ENCODE measurements at places on chromosomes 2 and 18.

DNA sequence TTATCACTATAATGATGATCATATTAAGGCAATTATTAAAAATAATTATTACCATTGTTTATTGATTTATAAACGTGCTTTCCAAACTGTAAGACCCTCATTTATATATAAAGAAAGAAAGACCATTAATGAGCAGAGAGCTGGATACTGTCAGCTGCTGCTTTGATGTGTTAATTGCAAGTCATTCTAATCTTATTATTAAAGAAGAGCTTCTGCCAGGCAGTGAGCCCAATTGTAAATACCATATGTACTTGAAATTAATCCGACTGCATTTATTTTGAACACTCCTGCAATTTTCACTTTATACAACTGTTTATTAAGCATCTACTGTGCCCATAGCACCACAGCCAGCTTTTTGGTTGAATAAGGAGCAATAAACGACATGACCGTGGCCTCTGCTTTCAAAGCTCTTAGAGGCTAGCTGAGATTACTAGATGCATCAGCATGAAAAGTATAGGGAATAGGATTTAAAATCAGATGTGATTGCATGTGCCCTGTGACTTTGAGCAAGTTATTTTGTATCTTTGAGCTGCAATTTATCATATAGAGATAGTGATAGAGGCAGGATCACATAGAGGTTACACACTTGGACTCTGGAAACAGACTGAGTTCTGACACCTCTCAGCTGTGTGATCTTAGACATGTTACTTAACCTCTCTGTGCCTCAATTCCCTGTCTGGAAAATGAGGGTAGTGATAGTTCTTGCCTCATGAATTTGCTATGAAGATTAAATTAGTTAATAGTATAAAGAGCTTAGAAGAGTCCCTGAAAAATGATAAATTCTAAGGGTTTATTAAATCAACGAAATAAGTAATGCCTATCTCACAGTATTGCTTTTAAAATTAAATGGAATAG lies 83.4 kb downstream of the MYCN start:
- no peak for DNase-seq

DNA sequence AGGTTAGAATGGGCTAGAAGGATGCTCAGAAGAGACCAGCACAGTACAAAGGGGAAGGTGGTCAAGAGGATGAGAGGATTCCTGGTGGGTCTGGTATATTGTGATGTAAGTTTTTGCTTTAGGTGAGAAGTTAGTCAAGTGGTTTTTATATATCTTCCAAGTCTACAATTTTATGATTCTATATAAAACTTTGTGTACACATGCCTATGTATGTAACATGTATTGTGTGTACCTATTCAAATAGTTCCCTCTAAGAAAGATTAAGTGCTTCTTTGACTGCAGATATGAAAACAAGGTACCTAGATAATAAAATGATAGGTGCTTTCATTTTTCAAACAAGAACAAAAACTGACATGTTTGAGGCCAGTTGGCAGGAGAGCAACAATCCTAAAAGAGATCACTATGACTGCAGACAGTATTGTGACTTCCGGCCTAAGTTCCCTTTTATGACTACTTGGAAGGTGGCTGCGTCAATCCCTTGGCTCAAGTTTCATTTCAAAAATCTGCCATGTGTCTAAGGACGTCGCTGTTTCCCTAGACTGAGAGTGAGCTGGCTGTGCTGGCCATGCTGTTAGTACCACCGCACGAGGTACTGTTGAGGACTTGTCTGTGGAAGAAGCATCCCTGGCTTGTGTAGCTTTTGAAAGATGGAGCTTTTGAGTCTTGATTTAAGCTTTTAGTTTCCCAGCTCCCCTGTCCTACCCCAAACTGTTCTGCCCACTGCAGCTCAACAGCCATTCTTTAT lies 123.1 kb downstream of the PRPF40A start:
- no peak for DNase-seq

DNA sequence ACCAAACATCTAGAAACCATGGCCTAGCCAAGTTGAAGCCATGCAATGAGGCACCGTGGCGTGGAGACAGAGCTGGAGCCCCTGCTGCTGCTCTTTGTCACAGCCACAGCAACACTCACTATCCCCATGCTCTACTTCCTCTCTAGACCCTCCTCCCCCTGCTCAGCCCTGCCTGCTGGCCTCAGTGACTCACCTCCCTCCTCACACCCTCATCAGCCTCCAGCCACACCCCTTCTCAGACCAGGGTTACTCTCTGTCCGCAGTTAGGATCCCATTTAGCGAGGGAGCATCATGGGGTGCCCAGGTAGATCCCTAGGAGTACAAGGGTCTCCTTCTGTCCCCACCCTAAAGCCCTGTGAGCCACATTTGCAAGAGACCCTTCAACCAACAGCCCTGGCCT lies 25.4 kb upstream of the SOX11 start:
- no peak for DNase-seq

DNA sequence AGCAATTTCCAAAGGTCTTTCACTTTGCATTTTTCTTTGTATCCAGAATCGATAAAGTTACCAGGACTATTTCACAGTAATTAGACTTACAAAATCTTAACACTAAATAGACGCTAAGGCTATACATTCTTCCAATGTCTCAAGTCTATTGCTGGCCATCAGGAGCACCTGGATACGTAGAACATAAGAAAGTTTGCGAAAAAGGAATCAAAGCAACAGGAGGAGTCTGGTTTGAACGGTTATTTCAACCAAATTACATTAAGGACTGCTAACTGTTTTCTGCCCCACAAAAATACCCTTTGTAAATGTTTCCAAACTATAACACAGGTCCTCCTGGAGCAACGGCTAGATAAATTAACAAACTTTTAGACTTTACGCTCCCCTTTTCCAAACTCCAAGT lies 1.4 kb upstream of the HNRNPA3 start:
- no peak for DNase-seq

DNA sequence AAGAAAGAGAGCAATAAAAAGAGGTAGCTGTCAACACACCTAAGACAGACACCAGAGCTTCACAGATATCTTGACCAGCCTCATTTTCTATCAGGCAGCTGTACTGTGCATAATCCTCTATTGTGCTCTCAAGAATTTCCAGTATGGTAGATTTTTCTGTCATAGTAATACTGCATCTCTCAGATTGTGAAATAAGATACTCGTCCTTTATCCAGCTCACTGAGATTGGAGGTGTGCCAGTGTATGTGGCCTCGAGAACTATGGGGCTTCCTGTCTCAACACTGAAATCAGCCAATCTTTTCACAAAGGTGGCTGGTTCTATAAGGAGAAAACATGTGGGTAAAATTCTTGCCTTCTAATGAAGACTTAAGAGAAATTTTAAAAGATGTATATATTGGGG lies 88.9 kb downstream of the TTN start:
- no peak for DNase-seq

DNA sequence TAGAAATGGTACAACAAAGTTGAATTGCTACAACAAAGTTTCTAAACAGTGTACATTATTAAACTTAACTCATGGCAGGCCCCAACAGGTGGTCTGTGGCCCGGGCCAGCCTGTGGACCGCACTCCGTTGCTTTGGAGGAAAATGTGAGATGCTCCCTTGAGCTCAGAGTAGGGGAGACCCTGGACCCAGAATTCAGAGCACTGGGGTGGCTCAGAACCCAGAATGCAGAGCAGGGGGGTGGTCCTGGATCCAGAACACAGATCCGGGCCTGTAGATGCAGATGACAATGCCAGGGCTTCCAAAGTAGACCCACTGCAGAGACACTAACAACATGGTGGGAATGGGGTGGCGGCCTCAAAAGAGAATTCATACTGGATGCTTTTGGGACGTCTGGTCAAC lies 311.0 kb downstream of the NDUFA10 start:
- no peak for DNase-seq

GRCh38 chr18:45684341-45685115 lies 39.5 kb upstream of the SLC14A1 start:
- DNase-seq: no peak

DNA sequence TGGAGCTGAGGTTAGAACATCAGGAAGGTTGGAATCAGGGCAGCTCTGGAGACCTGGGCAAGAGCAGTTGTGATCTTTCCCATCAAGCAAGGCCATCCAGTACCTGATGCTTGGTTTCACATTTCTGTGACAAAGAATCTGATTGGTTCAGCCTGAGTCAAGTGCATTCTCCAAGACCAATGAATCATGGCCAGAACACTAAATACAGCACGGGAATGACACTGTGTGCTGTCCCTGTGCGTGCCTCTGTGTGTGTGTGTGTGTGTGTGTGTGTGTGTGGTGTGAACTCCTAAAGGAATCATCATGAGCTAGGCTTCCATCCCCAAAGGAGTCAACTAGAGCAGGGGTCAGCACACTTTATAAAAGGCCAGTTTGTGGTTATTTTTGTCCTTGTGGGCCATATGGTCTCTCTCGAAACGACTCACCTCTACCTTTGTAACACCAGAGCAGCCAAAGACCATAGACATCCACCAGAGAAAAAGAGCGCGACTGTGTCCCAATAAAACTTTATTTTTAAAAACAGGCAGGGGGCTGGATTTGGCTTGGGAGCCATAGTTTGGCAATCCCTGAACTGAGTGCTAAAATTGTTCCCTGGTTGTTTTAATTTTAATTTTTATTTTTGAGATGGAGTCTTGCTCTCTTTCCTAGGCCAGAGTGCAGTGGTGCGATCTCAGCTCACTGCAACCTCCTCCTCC lies 99.7 kb downstream of the INHBB start:
- DNase-seq: no peak

DNA sequence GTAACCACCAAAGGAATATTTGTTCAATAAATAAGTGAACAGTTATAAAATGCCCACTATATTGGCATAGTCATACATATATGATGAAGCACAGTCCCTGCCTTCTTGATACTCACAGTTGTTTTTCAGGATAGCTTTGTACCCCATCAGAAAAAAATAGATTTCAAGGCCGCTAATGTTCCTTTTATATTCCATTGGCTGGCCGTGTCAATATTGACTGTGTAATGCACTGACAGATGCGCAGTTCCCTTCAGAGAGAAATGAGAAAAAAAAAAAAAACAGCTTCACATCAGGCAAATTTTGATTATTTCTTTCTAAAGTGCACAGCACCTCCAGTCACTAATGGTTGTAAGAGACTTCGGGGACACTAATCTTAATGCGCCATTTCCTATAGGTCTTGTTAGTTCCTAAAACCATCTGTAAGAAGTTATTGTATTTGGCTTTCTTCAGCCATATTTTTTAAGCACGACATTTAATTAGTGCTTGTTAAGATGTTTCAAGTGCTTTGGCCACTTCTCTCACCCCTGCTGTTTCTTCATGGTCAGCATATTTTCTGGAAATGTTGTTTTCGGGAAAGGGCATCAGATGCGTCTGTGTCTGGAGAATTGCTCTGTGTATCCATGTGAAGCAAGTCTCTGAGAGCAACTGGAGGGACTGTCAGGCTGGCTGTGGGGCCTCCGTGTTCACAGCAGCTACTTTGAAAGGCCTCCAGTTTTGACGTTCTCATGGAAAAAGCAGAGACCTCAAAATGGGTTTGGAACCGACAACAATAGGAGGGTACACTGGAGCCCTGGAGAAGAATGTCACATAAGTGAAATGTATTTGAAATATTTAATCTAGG lies 378.3 kb downstream of the MTX2 start:
- DNase-seq: no peak

- DNase-seq: no peak
Measured at GRCh38 chr2:174752403-174753037, 11.8 kb downstream of the CHRNA1 start.

GRCh38 chr2:153953761-153954160 lies 82.0 kb downstream of the GALNT13 start:
- DNase-seq: no peak

- DNase-seq: no peak
Measured at GRCh38 chr2:7994397-7994951, 687.4 kb upstream of the ID2 start.

- no peak for DNase-seq
Measured at GRCh38 chr2:182792441-182792840, 74.0 kb downstream of the FRZB start.

GRCh38 chr18:7626922-7627440 lies 59.9 kb downstream of the PTPRM start:
- DNase-seq: no peak

- DNase-seq: no peak
Measured at GRCh38 chr2:43005975-43006833, 213.8 kb upstream of the HAAO start.

GRCh38 chr2:224520064-224520463 lies 65.1 kb downstream of the CUL3 start:
- DNase-seq: no peak

DNA sequence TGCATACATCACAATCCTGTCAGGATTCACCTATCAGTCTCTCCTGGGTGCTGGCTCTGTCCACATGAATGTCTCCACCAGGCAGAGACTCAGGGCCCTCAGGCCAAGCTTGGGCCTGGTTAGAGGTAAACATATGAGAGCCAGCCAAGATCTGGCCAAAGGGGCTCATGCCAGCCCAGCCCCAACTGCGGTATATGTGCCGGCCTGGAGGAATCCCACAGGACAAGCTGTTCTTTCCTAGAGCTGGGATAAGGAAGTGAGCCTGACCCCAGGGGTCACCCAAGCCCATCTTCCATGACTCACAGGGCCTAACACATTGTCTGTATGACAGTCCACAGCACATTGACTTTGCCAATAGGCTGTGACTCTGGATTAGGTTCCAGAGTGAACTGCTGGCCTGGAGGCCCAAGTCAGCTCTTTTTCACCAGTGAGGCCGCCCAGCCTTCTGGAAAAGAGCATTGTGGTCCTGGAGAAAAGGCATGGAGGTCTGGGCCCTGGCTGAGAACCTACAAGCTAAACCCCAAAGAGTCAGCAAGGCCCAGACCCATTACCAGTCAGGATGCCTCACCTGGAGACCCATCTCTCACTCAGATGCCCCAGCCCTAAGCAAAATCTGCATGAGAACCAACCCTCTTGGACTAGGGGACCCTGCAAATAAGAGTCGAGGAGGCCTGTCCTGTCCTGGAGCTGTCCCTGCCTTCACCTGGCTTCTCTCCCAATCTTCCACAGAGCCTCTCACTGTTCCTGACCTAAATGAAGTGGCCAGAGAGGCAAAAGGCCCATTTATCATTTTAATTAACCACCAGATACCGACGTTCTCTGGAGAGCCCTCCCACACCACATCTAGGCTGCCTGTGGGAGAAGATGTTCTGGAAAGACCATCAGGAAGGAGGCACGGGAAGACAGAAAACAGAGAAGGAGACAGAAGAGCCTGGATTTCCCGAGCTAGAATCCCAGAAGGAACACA lies 120.9 kb upstream of the PKDCC start:
- no peak for DNase-seq

Measured in stimulated activated CD8-positive, alpha-beta memory T cell treated with anti-CD3 and anti-CD28 coated beads, Interleukin-4, amount 100 ng/mL, for 1 hour (primary cell).